AG09309 (cell line): ENCODE measurements at places on chromosomes 1 and 21.
A peak's percentile ranks its signal among the peaks of the same experiment; 100 is the strongest.

- peak; percentile 28 for DNase-seq
Measured at GRCh38 chr1:3174487-3175247, 105.7 kb downstream of the PRDM16 start.

GRCh38 chr1:164325786-164326185 is 233.2 kb upstream of the PBX1 start:
- DNase-seq, result no peak

GRCh38 chr1:2591233-2591580 is 4.6 kb downstream of the PRXL2B start:
- DNase-seq, result no peak

DNA sequence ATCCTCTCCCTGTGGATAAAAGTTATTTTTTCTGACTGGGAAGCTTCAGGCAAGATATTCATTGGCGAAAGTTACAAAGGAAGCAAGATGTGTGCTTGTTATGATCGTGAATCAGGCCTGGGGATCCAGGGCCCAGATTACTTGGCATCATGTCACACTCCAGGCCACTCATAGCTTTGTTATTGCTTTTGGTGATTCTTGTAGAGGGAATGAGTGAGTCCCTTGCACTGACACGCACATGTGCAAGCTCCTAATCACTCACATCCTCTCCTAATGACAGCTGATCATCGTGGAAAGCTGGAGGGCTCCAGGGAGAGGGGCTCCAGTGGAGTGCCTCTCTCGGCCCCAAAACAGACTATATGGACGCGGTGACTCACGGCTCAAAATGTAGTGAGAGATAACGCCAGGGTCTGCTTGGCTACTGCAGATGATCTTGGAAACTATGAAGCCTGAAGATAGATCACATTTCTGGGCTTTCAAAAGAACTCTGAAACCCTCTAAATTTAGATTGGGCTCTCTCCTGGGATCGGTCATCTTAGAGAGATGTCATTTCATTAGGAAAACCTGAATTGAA is 481.1 kb upstream of the USP24 start:
- DNase-seq, result peak; percentile 95

GRCh38 chr1:185914089-185914488 is 179.9 kb downstream of the HMCN1 start:
- DNase-seq, result no peak

DNA sequence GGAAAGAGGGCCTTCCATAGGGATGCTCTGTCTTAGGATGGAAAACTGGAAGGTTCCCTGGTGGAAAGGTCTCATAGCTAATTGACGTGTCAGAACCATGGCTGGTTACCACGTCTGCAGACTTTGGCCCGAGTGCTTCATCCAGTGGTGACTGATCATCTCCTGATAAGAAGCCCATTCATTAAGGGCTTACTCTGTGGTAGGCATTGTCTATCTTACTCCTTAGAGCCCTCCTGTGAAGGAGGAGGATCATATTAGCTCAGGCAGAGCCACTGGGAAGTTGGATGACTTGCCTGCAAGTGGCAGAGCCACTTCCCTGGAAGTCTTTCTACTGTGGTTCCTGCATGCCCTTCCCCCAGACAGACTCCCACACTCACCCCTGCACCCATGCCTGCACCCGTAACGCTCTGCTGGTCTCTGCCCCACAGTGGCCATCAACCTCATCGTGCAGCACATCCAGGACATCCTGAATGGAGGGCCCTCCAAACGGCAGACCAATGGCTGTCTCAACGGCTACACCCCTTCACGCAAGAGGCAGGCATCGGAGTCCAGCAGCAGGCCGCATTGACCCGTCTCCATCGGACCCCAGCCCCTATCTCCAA is 79.9 kb downstream of the UCK2 start:
- no peak for DNase-seq

- DNase-seq, result no peak
Measured at GRCh38 chr1:198556971-198557370, 16.5 kb upstream of the ATP6V1G3 start.

DNA sequence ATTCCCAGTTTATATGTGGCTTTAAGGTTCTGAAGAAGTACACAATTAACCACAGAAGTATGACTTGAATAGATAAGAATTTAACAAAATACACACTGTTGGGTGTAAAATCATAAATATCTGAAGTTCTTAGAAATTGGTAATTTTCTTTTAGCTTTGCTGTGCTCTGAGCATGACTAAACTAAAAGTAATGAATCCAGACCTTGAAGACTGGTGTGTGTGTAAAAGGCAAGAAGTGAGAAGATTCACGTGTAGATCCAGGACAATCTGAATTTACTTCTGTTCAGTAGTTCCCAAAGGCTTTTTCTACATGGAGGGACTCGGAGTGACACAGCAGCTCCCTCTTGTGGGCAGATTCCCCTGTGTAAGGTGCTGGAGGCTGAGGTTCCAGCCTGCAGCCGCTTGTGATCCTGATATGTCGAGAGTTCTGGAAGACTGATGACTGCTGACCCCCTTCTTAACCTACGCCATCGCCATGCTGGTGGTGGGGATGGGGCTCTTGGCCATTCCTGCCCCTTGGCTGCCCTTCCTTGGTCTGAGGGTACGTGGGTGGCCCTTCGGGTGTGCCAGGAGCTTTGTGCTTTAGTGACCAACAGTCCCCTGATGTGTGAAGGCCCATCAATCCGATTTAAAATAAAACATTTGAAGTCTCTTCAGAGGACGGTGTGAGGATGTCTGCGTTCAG is 62.7 kb downstream of the ADARB1 start:
- no peak for DNase-seq

GRCh38 chr1:237875291-237875690 is 15.4 kb downstream of the ZP4 start:
- no peak for DNase-seq

DNA sequence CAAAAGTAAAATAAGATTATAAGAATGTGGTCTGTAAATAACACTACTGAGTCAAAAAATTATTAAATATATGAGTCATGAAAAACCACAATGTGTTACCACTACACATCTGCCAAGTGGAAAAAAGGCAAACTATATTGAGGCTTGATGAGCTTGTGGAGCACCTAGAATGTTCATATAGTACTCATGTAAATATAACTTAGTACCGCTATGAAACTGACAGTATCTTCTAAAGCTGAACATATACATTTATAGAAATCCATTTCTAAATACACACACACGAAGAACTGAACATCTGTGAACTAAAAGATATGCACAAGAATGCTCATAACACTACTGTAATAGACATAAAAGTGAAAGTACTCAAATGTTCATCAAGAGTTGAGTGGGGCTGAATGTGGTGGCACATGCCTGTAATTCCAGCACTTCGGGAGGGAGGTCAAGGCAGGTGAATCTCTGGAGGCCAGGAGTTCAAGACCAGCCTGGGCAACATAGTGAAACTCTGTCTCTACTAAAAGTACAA is 18.5 kb upstream of the GBP3 start:
- no peak for DNase-seq

DNA sequence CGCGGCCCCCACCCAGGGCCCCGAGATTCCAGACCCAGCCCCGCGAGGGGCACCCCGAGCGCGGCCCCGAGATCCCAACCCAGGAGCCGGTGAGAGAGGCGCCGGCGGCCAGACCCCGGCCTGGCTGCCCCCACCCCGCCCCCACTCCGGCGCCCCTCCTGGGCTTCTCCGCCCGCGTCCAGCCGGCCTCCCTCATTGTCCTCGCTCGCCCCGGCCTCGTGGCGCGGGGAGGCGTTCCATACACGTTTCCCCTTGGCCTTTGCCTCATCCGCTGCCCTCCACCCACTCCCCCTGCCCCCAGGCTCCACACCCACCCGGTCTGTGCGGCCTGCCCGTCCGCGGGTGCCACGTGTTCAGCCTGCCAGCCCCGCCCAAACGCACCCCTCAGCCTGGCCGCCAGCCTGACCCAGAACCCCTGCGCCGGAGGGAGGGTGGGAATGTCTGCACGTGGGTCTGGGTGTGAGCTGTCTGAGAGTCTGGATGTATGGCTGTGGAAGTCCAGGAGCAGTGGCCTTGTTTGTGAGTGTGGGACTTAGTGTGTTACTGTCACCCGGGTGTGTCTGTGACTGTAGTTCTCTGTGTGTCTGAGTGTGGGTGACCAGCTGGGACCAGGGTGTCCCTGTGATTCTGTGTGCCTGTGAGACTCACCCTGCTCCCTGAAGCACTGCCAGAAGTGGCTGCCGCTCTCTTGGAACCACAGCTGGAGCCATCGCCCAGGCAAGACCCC is 681 bp downstream of the B4GALT2 start:
- DNase-seq, result no peak

DNA sequence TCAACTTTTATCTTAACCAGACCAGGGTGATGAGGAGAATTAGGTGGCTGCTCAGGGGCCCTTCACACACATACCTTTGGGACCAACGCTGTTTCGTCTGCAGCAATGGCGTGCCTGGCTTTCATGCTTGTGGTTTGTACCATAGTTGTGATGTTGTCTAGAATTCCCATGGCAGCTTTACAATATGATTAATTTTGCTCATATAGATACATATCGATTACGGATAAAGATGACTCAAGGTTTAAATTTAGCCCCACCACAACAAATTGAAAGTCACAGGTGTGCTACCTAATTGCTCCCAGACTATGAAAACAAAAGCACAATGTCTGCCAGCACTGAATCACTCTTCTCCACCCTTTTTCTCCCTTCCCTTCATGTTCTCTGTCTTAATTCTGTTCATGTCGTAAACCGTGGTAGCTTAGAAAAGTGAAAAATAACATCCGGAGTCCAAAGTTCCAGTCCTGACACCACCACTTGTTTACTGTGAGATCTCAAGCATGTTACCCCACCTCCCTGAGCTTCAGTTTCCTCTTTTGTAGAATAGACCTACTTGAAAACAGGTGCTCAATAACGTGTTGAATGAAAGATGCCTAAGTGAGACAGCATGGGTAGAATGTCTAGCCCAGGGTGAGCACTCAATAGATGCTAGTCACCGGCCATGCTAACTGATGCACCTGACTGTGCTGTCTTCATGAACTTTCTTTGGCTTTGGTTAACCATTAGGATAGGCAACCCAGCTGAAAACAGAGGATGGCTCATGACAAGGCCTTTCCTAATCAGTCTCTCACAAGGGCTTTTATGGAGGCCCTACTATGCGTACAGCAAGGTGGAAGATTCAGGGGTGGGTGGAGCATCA is 22.1 kb upstream of the JUN start:
- DNase-seq, result no peak

GRCh38 chr1:154386643-154387352 is 18.3 kb upstream of the IL6R start:
- DNase-seq, result no peak

- DNase-seq, result no peak
Measured at GRCh38 chr1:2529784-2530512, at the start of gene HES5. HES5 (minus strand) TSS chr1:2530263; CDS start chr1:2530164, 99 bp downstream.

GRCh38 chr1:223720971-223721591 is 8.7 kb downstream of the CAPN2 start:
- DNase-seq, result peak; percentile 82

DNA sequence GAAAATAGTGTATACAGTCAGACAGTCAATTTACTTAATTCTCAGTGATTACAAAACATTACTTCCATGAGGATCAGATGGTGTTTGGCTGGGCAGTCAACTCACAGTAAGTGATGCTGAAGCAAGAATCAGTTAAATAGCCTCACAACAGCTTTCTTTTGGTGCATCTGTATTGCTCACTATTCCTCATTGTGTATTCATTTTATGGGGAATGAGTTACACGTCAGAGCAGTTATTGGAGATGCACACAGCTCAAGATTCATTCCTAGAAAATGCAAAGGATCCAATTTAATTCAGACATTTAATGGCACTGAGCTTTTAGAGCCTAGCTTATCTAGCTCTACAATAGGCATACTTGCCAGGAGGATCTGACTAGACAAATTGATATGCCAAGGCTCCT is 150.6 kb downstream of the HS2ST1 start:
- peak; percentile 45 for DNase-seq

DNA sequence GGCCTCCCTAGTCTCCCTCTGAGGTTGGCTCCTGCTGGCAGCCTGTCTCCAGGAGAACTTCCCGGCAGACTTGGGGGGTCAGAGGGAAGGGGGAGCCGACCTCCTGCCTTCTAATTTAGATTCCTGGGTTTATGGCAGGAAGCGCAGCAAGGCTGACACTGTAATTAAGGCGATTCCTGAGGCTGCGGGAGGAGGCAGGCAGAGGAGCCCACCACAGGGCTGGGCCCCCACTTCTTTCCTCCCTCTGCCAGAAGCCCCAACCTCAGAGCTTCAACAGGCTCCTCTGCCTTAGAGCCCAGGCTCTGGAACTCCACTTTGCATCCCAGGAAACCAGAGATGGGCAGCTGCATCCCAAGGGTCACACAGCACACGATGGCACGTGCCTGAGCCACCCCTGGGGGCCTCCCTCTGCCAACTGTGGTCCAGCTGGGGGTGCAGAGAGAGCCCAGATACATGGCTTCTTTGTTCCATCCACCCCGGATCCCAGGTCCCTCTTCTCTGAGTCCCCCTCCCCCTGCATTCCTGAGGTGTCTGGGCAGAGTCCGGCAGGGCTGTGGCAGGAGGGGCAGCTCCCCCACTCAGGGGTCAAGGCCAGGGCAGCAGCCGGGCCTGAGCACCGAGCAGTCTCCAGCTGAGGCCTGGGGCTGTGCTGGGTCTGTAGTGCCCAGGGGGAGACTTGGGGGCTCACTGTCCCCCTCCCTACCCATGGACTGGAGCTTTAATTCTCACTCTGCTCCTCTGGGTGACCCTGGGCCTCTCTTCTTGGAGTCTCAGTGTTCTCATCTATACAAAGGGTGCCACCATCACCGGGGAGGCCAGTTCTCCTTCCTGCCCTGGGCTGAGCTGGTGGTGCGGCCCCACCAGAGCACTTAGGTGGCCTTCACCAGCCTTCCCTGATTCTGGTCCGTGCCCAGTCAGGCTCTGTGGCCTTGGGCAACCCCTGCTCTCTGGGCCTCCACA is 39.4 kb upstream of the FAM131C start:
- DNase-seq, result no peak

DNA sequence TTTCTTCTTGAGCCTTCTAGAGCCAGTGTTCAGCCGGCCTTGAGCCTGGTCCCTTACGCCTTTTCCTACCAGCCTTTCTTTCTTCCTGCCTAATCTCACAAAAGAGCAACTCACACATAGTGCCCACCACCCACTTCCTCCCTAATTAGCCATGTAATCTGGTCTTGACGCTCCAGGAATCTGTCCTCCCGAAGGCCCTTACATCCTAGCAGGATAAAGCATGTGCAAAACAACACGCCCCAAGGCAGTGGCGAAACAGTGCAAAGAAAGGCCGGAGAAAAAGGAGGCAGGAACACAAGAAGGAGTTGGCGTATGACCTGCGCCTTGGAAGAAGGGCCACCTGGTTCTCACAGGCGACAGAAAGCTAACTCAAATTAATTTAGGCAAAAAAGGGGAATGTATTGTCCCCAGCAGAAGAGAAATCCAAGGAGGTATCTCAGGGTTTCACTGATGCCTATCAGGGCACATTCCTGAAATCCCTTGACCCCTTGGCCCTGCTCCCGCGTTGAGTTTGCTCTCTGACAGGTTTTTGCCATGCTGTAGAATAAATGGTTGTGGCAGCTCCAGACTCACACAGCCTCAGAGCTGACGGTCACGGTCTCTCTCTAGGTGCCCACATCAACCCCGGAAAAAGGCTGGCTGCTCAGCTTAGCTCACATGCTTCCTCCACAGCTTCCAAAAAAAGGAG is 79.0 kb downstream of the ZNF281 start:
- no peak for DNase-seq
